GM12891 (cell line): ENCODE measurements at places on chromosomes 1 and 21.

GRCh38 chr1:77388661-77389060, 106.8 kb downstream of the AK5 start:
- no peak for DNase-seq

- no peak for DNase-seq
These were observed 122.8 kb upstream of the SLC25A33 start for GRCh38 chr1:9416506-9416905.

DNA sequence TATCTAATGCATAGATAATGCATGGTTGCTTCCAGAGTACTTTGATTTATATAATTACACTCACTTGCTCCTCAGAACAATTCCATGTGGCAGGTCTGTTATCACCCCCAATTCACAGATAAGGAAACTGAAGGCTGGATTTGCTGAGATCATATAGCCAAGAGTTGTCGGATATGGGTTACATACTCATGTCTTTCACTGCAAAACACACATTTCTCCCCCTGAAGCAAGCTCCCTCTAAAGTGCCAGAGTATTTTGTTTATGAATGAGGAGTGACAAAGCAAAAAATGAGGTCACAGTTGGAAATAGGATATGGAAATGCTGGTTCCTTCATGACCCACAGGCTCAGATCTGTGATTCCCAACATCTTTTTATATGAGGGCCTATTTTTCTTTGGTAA, 134.2 kb downstream of the ROR1 start:
- no peak for DNase-seq

DNA sequence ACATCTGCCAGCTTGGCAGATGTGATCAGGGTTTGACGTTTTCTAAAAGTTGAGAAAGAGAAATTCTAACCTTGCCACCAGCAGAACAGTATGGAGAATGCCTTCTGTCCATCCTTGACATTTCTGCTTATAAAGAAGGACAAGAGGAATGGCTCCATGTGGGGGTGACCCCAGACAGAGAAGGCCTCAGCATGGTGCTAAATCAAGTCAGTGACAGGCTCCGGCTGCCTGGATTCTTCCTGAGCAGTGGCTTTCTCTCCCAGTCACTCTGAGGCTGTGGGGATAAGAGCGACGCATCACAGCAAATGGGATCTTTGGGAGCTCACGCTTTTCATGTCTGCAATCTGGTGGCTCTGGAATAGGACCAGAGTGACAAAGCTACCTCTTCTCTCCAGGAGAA, 640.2 kb upstream of the CAMK1G start:
- DNase-seq: no peak

GRCh38 chr1:26102119-26102518, 9.5 kb upstream of the PDIK1L start:
- no peak for DNase-seq

- DNase-seq: no peak
These were observed 42.4 kb downstream of the GLUL start for GRCh38 chr1:182348961-182349747.

DNA sequence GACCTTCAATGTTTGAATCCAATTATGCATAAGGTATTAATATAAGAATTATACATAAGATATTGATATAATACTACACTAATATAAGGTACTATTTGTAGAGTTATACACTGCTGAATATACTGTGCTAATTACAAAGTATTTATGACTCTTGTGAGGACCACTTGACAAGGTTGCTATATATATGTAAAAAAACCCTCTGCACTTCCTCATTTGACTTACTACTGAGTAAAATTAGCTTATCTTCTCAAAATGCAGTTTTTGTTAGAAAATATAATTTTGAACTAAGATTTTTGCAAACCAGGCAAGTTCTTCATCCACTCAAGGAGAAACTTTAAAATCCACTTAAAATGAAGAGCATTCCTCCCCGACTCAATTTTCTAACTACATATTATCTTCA, 8.5 kb downstream of the SIKE1 start:
- no peak for DNase-seq

DNA sequence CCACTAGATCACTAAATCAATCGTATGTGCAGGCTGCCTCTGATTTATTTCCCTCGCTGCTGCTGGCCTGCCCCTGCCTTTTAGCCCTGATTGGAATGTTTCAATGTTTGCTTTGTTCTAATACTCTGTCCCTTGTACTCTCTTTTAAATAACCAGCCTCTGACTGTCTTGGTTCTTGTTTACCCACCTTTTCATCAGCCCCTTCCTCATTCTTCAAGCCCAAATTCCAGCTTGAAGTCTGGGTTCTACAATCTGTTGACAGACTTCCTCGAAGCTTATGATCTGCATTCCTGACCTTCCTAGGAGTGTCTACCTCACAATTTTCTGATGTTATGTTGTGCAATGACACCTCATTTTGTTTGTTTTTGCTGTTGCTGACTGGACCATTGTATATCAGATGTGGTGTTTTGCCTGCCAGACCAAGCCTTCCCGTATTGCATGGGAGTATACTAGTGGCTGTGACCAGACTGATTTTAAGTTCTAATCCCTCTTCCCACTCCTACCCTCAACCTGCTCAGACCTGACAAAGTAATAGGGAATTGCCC, 46.6 kb upstream of the APOBEC4 start:
- DNase-seq: no peak

DNA sequence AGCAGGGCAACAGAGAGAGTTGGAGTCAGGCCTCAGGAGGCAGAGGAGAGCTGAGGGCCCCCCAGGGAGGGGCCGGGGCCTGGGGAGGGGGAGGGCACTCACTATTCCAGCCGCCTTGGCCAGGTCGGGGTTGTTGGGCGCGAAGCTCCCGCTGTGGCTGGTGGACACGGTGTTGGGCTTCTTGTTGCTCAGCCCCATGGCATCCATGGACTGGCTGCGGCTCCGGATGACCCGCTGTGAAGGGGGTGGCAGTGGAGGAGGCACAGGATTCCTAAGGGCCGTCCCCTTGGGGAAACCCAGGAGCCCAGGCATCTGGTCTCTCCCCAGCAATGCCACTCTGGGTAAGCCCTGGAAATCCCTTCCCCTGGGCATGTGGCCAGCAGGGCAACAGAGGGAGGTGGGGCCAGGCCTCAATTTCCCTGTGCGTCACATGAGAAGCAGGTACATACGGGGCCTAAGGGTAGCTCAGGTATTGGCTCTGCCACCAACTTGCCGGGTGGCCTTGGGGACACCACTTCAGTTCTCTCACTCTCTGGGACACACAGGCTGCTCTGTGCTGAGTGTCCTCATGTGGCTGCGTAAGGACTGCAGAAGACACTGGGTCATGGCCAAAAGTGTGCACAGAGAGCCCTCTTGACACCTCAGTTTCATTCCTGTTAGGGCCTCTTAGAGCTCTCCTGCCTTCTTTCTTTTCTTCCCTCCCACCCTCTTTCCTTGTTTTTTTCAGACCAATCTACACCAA, 63.0 kb downstream of the RAP1GAP start:
- DNase-seq: no peak

DNA sequence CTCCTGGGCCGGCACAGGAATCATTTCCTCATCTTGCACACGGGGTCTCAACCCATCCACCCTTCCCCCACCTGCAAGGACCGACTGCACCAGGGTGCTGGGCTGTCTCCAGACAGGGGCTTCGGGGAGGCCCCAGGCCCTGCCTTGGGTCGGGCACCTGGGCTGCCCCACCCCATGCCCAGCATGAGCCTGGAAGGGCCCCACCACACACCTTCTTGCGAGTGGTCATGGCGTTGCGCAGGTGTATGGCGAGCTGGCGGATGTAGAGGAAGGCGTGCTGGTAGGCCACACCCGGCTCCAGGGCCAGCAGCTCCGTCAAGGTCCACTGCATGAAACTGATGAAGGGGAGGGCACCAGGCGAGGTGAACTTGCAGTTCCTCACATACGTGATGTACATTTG, 6.9 kb downstream of the NOC2L start:
- DNase-seq: no peak

DNA sequence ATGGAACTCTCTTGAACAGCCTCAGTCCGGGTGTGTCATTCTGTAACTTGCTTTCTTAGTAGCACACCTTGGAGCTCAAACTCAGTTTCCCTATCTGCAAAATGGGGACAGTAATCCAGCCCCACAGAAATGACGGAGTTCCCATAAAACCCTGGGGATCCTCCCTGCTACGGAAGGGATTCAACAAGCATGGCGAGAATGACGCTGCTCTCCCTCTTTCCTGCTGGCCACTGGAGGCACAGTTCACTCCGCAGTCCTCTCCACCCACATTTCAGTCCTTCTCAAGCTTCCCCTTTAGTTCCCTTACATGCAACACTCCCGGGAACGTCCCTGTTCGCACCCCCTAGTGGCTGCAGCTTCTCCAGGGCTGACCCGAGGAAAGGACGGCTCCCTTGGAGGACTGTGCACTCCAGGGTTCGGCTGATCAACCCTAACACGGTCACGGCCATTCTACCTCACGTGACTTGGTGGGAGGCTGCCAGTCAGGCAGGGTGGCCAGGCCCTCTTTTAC, 20.6 kb downstream of the RUNX3 start:
- DNase-seq: no peak

DNA sequence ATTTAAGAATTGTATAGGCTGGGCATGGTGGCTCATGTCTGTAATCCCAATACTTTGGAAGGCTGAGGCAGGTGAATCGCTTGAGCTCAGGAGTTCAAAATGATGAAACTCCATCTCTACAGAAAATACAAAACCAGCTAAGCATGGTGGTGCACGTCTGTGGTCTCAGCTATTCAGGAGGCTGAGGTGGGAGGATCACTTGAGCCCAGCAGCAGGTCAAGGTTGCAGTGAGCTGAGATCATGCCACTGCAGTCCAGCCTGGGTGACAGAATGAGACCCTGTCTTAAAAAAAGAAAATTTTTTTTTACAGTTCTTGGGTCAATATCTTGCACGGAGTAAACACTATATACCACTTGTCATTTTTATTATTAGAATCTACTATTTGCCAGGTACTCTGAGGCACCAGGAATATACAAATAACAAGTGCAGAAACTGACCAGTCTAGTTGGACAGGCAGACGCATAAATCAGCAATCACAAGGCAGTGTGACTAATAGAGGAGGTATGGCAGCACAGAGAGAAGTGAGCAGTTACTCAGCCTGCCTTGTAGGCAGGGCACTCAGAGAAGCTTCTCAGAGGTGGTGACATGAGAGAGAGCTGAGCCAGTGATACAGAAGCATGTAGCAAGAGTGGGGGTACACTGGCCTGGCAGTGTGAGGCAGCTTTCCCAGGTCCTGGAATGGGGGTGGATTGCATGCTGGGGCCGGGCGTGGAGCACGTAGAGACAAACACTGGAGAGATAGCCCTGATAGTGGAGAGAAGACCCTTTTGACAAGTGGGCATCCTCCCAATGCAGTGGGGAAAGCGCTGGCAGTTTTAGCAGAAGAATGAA, 8.0 kb downstream of the PHLDA3 start:
- no peak for DNase-seq
